HS-5 (cell line): ENCODE measurements at places on chromosomes 7 and 10.

DNA sequence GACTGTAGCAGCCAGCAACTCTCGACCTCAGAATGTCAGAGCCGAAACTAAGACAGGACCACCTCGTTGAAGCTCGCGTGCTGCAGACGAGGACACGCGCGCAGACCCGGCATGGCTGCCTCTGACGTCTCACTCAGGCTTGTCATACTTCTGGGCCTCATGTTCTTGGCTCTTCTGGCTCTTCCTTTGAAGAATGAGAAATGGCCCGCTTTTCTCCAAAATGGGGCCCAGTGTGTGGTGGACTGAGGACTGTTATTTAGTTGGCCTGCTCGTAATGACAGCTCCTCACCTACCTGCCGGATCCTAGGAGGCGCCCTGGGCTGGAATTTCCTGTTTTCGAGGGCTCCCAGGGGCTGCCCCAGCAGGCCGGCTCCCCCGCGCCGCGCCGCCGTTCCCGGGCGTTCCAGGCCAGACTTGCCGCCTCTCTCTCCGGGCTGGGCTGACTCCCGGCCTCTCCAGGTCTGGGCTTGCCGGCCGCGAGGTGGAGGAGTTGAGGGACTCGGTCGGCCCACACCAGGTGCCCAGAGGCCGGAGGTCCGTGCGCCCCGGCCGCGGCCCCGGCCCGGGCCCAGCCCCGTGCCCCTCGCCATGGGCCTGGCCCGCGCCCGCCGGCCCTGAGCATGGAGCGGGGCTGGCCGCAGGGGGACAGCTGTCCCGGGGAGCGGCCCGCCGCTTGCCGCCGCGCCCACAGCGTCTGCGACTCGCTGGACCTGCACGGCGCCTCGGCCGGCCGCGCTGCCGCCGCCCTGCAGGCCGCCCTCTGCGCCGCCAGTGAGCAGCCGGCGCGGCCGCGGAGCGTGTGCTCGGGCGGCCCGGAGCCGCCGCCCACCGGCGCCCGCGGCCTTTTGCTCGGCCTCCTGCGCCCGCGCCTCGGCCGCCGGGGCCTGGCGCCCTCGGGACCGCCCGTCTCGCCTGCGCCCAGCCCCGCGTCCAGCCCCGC lies 28.1 kb downstream of the AGAP3 start:
- DNase-seq = no peak

GRCh38 chr10:111077785-111078504 lies 1.1 kb downstream of the ADRA2A start:
- DNase-seq = no peak

- DNase-seq = no peak
Measured at GRCh38 chr7:1917221-1918062, 247.4 kb downstream of the ELFN1 start.

- DNase-seq = no peak
Measured at GRCh38 chr10:132820056-132820455, 34.1 kb upstream of the NKX6-2 start.

GRCh38 chr10:58733436-58733835 lies 220.8 kb downstream of the BICC1 start:
- no peak for DNase-seq

DNA sequence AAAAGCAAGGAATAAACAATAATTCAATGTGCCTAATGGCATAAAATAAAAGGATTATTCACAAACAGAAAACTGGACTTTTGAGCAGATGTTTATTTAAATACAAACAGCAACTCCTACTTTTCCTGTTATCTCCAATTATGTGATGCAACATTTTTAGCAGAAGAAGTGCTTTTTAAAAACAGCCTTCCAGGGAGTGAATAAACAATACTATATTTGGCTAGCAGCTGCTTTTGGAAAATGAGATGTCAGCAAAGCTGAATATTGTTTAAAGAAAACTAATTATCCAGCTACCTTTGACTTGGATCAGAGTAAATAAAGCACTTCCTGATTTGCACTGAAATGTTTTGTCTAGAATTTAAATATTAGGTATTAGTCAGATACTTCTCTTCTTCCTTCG lies 23.2 kb downstream of the CDK1 start:
- no peak for DNase-seq

GRCh38 chr10:15150563-15150962 lies 17.9 kb downstream of the NMT2 start:
- no peak for DNase-seq

GRCh38 chr10:48938990-48939536 lies 577 bp downstream of the LRRC18 start:
- no peak for DNase-seq

GRCh38 chr10:84540022-84540616 lies 211.7 kb downstream of the CCSER2 start:
- DNase-seq = peak; percentile 73

DNA sequence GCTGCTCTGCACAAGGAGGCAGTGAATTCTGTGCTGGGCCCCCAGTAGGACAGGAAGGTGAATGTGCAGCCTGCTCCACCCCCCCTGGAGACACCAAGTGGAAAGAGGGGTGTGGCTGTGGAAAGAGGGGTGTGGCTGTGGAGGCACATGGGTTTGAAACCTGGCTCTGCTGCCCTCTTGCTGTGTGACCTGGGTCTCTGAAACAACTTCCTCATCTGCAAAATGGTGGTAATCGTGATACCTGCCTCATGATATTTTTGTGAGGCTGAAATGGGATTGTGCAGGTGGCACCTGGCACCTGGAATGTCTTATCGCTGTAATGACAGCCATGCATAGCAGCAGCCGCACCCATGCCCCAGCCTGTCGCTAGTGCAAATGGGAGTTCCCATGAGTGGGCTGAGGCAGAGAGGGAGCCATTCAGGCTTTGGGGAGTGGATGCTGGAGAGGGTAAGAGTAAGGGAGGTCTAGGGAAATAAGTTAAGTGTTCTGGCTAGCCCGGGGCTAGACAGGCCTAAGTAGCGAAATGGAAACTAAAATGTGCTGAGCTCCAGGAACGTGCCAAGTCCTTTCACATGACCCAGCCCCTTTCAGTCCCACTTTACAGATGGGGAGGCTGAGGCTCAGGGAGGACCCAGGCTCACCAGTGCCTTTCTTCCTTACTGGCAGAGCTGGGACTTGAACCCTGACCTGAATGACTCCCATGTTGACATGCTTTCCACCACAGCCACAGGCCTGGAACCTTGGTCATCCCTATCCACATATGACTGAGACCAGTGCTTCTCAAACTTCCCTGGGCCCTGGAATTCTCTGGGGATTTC lies 35.0 kb downstream of the C10orf105 start:
- no peak for DNase-seq

DNA sequence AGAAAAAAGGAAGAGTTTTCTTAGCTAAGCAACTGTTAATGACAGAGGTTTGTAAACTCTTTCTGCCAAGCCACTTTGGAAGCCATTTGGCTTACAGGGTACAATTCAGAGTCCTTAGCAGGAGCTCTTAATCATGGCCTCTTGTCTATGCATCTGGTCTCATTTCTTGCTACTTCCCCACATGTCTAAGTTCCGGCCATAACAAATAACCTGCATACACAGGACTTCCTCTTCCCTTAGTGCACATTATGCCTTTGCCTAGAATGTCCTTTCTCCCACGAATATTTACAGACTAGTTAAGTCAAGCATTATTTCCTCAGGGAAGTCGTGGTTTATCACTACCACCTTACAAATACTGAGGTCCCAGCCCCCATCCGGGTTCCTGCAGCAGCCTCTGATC lies 8.6 kb upstream of the UPF2 start:
- DNase-seq = no peak

DNA sequence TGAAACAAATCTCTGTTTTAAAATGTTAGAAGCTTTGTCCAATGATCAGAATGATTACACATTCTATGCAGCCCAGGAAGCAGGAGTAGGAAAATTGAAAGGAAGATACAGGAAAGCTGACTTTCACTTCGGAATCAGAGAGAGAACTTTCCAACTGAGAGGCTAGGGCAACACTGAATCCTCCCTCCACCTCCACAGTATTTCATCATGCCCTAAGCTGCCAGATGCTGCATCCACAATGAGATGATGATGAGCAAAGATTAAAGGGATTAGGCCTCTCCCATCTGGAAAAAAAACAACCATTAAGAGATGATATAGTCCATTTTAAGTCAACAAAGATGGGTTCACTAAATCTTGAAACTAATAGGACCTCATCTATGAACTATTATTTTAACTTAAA lies 215.6 kb downstream of the GPR37 start:
- DNase-seq = no peak

GRCh38 chr7:115471891-115472290 lies 550.0 kb downstream of the MDFIC start:
- DNase-seq = peak; percentile 32

DNA sequence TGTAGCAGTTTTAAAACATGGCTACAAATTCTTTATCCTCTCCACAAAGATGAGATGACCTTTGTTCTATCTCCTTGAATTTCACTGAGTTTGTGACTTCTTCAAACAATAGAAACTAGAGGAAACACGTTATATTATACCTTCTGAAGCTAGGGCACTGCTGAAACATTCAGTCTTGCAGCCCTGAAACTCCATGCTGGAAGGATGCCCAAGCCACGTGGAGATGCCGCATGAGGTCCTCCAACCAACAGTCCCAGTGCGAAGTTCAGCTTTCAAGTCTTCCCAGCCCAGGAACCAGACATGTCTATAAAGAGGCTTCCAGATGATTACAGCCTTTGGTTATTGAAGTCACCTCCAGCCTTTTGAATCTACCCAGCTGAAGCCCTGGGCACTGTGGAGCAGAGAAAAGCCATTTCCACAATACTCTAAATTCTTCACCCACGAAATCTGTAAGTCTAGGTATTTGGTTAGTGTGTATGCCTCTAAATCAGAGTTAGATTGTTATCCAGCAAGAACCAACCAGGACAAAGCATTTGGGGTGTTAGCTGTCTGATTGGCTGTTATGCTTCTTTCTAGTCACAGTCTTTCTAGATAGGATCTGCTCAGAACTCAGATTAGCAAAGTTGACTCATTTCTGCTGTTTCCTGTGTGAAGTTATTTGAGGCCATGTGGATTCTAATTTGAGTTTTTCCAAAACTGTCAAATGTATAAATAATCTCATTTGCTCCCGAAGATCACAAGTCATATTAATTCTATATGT lies 186.5 kb upstream of the TMEM72 start:
- no peak for DNase-seq

- DNase-seq = no peak
Measured at GRCh38 chr10:95289003-95289920, 1.5 kb downstream of the PDLIM1 start.

- DNase-seq = peak; percentile 43
Measured at GRCh38 chr10:84179059-84179710, 5.6 kb downstream of the GPR15LG start.

- DNase-seq = no peak
Measured at GRCh38 chr10:128803790-128804189, 663.3 kb upstream of the MGMT start.

- no peak for DNase-seq
Measured at GRCh38 chr10:6929148-6929830, 349.2 kb upstream of the PRKCQ start.

GRCh38 chr10:123154711-123155505 lies 706 bp downstream of the BUB3 start:
- peak; percentile 24 for DNase-seq

DNA sequence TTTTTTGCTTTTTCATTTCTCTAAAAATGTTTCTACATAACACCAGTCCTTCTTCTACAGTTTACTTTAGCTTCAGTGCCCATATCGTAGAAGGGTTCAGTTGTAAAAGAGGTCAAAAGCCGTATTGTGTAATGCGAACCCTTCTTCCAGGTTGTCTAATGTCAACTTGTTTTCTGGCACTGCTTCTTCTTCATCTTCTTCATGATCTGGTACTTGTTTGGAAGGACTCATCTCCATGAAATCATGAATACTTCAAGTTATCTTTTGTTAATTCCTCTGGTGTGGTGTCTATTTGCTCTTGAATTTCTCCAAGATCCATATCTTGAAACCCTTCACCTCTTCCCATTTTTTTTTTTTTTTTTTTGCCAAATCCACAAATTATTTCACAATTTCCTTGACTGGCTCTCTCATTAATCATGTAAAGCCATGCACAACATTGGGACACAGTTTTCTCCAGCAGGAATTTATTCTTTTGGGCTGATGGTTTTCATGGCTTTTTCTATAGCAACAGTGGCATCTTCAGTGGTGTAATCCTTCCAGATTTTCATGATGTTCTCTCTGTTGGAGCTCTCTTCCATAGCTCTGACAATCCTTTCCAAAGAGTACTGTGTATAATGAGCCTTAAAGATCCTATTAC lies 85.1 kb downstream of the CPED1 start:
- no peak for DNase-seq

DNA sequence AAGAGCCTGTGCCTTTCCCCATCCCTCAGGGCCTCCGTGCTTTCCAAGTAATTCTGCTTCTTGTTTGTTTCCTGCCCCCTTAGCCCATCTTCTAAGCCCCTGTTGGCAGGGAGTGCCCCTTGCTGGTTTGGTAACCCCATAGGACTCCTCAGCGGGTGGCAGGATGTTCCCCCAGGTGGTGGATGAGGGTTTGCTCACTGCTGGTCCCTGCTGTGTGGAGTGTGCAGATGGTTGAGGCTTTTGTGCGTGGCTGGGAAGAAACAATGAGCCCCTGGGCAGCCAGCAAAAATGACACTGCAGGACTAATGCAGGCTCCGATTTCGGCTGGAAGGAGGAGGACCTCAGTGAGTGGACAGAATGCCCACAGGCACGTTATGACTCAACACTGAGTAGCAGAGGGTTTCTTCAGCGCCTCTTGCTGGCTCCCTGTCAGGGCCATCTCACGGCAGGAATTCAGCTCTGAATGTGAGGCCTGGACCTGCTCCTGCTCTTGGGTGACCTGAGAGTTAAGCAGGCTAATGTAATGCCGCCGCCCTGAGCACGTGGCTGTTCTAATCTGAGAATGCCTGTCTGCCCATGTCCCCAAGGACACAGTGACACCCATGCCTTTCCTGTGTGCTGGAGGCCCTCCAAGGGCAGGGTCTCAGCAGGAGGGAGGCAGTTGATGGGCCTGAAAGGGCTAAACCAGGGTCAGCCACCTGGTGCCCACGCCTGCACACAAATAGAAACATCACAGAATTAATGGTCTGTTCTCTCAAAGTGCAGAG lies 16.6 kb downstream of the BAG3 start:
- peak; percentile 88 for DNase-seq

- no peak for DNase-seq
Measured at GRCh38 chr10:64115908-64116643, 594.9 kb downstream of the REEP3 start.

DNA sequence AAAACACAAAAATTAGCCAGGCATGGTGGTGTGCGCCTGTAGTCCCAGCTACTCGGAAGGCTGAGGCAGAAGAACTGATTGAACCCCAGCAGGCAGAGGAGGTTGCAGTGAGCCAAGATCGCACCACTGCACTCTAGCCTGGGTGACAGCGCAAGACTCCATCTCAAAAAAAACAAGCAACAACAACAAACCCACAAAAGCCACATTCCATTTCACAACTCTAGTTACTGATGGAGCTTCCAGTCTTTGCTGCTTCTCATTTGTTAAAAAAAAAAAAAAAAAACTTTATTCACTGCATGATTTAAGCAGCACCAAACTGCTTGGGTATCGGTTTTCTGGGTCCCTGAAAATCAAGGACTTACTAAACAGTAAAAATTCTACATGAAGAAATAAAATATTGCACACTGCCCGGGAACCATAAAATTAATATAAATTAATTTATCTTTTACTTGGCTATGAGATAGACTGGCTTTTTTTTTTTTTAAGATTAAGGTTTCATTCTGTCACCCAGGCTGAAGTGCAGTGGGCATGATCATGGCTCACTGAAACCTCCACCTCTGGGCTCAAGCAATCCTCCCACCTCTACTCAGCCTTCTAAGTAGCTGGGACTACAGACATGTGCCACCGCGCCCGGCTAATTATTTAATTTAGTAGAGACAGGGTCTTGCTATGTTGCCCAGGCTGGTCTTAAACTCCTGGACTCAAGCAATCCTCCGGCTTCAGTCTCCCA lies 42.0 kb downstream of the SRPK2 start:
- no peak for DNase-seq

GRCh38 chr7:157347217-157347904 lies 10.6 kb downstream of the DNAJB6 start:
- DNase-seq = peak; percentile 68

- DNase-seq = no peak
Measured at GRCh38 chr7:47407821-47408674, 173.9 kb downstream of the TNS3 start.
